T-helper 9 cell (primary cell): ENCODE measurements at places on chromosomes 16 and 17.

- no peak for DNase-seq
Observed at GRCh38 chr17:82947051-82947991, 107.5 kb upstream of the ZNF750 start.

DNA sequence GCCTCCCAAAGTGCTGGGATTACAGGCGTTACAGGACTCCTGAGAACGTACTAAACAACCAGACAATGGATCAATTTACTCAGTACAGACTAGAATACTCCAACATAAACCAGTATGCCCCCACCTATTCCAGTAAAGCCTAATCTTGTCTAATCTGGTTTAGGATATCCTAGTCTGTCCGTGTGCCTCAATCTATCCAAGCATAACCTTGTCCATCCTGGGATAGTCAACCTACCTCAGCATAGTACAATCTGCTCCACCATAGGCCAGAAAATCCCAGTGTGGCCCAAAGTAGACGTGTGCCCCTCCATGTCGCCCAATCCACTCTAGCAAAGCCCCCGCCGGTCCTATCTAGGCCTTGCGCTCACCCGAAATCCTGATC is 625 bp downstream of the DVL2 start:
- no peak for DNase-seq

GRCh38 chr16:46775214-46775613 is 27.1 kb upstream of the MYLK3 start:
- no peak for DNase-seq

DNA sequence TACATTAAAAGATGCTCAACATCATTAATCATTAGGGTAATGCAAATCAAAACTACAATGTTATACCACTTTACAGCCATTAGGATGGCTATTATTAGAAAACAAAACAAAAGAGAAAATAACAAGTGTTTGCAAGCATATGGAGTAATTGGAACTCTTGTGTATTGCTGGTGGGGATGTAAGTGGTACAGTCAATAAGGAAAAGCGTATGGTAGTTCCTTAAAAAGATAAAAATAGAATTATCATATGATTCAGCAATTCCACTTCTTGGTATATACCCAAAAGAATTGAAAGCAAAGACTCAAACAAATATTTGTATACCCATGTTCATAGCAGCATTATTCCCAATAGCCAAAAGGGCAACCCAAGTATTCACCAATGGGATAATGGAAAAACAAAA is 1.4 kb upstream of the CAPNS2 start:
- DNase-seq: no peak

GRCh38 chr17:8681170-8681949 is 50.8 kb upstream of the MYH10 start:
- DNase-seq: no peak

DNA sequence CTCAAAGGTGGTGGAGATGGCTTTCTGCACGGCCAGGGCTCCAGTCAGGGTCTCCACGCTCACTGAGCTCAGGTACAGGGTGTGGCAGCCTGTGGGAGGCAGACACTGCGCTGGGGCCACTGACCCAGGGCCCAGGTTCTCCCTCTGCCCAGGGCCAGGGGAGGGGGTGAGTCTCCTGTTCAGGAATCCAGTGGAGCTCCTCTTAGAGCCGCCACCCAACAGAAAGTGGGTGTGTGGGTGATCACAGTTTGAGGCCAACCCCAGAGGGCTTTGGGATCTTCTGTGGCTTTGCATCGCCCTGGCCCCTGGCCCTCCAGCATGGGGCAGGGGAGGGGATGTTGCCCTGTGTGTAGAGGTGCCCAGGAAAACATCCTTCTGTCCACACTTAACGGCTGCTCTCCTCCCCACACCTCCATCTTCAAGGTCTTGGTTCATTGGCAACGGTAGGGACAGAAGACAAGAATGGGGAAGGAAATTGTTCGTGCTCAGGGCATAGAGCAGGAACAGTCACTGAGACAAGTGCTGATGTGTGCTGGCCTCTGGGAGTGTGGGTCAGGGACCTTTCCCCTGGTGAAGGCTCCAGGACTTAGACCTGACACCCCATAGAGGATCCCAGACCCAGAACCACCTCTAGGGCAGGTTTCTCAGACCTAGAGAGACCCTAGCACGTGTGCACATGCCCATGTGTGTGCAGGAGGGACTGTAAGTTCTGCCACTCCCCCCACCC is 21.5 kb downstream of the TNS4 start:
- DNase-seq: no peak

DNA sequence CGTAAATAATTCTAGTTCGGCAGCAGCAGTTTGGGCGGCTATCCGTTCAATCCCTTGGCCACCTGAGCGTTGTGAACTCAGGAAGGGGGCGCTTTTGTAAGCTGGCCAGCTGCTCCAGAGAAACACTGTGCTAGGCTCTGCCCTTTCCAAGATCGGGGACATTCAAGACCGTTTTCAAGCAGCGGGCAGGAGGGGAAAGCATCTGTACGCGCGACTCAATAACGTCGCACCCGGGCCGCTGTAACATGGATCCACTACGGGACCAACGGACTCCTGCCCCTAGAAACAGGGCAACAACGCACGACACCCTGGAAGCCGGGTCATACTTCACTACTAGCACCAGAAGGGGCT is 463 bp downstream of the TOP2A start:
- no peak for DNase-seq

DNA sequence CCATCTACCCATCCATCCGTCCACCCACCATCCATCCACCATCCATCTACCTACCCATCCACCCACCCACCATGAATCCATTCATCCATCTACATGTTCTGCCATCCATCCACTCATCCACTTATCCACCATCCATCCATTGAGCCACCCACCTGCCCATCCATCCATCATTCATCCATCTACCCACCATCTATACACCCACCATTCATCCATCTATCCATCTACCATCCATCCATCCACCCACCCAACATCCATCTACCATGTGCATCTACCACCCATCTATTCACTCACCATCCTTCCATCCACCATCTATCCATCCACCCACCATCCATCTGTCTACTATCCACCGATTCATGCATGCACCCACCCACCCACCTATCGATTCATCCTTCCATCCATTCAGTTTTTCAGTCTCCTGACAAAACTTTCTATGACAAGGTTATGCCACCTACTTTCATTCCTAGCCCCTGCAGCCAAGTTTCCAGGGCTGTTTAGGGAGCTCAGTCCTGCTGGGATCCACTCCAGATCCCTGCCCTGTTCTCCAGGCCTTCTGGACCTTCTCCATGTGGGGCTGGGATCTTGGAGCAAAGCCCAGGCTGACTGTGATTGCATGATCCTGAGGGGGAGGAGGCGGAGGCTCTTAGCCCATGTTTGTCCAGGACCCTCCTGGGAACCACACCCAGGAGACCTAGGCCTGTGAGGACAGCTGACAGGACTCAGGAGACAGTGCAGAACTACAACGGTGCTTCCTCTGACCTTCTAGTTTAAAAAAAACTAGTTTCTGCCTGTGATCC is 27.4 kb downstream of the BCO1 start:
- DNase-seq: no peak

- DNase-seq: peak; percentile 89
Observed at GRCh38 chr16:84726079-84726668, 26.4 kb downstream of the USP10 start.

DNA sequence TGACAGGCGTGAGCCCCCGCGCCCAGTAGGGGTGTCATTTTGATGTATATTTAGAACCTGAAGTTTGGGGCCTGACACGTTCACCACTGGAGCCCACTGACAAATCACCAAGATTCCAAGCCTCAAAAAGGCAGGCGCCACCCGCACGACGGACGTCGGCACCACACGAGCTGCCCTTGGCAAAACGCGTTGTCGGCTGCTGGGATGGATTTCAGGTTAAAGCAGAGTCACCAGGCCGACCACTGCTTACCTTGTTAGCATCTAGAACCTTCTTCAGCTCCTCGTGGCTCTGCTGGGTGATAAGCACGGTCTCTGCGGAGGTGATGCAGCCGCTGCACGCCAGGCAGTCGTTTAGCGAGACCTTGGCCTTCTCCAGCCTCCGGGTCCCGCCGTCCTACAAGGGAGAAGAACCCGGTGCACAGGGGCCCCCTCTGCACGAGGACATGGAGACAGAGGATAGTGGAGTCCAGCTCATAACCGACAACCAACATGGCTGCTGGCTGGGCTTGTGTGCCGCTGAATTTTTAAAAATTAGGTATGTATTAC is 3.8 kb downstream of the CIAO3 start:
- DNase-seq: no peak

DNA sequence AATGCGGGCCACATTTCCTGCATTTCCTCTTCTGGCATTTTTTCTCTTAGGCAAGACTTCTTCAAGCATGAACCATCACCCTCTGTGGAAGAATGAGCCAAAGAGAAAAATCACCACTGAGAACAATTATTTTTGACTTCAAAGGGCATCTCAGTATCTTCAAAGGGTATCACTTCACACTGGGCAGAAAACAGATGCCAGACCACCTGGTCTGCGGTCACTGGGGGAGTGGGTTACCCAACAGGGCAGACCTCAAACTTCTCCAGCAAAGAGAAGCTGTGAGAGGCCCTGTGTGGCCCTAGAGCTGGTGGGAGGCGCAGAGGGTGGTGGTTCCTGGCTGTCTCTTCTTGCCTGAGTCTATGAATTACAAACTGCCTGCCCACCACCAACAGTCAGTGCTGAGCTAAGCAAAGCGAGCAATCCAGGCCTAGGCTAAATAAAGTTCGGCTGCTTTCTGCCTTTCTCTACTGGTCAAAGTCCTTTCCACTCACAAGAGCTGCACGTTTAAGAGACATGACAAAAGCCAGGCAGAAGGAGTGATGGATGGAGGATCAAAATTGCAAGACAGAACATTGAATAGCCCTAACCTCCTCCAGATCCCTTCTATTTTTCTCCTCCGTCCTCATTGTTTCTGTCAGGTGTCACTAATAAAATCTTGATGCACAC is 602.7 kb upstream of the CDH5 start:
- DNase-seq: no peak

DNA sequence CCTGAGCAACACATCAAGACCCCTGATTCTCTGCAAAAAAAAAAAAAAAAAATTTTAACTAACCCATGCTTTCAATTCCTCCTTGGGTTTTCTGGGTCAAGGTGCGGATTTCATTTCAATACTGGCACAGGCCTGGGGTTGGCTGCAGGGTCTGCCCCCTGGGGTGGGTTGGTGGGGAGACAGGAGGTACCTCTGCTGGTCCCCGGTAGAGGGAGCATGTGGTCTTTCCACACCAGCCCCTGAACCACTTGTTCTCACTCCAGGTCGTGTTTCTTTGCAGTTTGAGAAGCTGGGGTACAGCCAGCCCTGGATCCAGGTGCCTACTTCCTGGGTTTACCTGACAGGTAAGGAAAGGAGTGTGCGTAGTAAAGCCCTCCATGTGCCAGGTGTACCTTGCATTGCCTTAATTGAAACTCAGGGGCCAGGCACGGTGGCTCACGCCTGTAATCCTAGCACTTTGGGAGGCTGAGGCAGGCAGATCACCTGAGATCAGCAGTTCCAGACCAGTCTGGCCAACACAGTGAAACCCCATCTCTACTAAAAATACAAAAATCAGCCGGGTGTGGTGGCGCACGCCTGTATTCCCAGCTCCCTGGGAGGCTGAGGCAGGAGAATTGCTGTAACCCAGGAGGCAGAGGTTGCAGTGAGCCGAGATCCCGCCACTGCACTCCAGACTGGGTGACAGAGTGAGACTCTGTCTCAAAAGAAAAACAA is 21.8 kb downstream of the SDR42E2 start:
- no peak for DNase-seq

GRCh38 chr17:43030137-43030767 is 5.2 kb downstream of the RND2 start:
- no peak for DNase-seq

- no peak for DNase-seq
Observed at GRCh38 chr17:63703556-63704258, 3.8 kb upstream of the LIMD2 start.

GRCh38 chr17:74452841-74453661 is 13.4 kb upstream of the CD300A start:
- no peak for DNase-seq

DNA sequence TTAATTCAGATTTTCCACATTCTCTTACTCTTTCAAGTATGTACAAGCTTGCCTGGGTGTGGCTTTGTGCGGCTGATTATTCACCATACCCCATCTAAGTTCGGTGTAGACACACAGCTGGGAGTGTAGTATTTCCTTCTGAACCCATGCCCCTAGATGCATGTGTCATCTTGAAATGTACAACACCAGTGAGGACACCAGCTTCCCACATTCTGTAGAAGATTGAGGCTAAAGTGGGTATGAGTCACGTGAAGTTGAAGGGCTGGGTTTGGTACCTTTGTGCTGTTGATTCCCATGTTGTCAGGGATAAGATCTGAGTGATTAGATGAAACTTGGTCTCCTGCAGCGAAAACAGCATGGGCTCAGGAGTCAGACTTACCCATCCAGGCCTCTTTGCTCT is 14.6 kb upstream of the DHX8 start:
- no peak for DNase-seq

- no peak for DNase-seq
Observed at GRCh38 chr16:7849841-7850240, 517.2 kb downstream of the RBFOX1 start.

- no peak for DNase-seq
Observed at GRCh38 chr16:11507991-11508390, 78.7 kb downstream of the LITAF start.

DNA sequence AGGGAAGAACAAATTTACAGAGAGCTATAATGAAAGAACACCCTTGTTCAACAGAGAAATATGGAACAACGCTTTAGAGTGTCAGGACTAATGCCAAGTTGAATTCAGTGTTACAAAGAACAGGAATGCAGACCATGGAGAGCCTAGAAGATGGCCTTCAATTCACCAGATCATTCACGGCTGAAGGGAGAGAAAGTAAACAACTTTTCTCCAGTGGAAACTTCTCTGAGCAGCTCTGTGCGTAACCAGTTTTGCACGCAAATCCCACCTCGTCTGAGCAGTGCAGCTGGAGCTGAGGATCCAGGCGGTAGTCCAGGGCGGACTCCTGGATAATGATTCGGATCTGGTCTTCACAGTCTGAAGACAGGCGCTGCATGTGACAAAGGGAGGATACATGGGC is 40.5 kb upstream of the CLEC18B start:
- DNase-seq: no peak

DNA sequence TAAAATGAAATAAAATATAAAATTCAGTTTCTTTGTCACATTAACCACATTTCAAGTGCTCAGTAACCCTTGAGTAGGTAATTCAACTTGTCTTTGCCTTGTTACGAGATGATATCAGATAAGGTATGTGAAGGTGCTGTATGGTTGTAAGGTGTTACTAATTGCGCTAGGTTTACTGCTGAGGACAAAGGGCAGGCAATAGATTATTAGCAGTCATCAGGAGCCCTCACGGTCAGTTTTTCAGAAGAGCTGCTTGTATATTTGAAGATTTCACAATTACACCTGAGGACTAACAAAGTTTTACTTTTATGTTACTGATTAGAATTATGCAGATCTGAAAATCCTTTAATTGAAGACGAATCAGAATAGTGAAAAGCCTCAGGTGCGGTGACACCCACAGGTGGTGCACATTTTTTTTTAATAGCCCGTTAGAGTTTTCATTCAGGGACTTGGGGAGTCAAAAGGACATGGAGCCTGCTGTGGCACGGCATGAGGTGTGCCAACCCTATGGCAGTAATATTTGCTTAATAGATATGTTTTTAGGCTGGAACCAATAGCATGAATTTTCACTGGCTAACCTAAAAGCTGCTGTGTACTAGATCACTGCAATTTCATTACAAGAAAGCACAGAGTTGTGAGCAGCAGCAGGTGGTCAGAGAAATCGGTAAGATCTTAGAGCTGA is 16.4 kb downstream of the NDEL1 start:
- no peak for DNase-seq

- no peak for DNase-seq
Observed at GRCh38 chr16:74580833-74581232, 26.1 kb downstream of the GLG1 start.

- DNase-seq: peak; percentile 41
Observed at GRCh38 chr17:39617446-39618245, 9.1 kb upstream of the PPP1R1B start.

- no peak for DNase-seq
Observed at GRCh38 chr16:21302898-21303528, 24.9 kb upstream of the CRYM start.
